ENCODE measurements at places on chromosomes 12 and 14.

- DNase-seq = no peak
Measured at GRCh38 chr12:28145216-28145615, 45.0 kb upstream of the CCDC91 start.

GRCh38 chr12:77062396-77062795, 3.0 kb downstream of the E2F7 start:
- no peak for DNase-seq

DNA sequence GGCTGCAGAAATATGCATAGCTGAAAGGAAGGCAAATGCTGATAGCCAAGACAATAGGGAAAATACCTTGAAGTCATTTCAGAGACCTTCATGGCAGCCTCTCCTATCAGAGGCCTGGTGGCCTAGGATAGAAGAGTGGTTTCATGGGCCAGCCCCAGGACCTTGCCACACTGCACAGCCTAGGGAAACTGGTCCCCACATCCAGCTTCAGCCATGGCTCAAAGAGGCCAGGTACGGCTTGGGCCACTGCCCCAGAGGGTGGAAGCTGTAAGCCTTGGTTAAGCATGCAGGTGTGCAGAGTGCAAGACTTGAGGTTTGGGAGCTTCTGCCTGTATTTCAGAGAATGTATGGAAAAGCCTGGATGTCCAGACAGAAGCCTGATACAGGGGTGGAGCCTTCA, 101.0 kb upstream of the KITLG start:
- no peak for DNase-seq

GRCh38 chr14:102811254-102811963, 34.2 kb downstream of the TRAF3 start:
- DNase-seq = peak; percentile 43

DNA sequence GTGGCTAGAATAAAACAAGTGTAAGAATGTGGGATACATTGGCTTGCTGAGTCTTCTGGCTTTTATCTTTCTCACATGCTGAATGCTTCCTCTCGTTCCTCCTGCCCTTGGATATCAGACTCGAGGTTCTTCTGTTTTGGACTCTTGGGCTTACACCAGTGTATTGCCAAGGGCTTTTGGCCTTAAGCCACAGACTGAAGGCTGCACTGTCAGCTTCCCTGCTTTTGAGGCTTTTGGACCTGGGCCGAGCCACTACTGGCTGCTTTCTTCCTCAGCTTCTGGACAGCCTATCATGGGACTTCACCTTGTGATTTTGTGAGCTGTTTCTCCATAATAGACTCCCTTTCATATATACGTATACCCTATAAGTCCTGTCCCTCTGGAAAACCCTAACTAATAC, 300.9 kb upstream of the STXBP6 start:
- DNase-seq = no peak

GRCh38 chr12:94059394-94060368, 88.7 kb upstream of the PLXNC1 start:
- DNase-seq = no peak

DNA sequence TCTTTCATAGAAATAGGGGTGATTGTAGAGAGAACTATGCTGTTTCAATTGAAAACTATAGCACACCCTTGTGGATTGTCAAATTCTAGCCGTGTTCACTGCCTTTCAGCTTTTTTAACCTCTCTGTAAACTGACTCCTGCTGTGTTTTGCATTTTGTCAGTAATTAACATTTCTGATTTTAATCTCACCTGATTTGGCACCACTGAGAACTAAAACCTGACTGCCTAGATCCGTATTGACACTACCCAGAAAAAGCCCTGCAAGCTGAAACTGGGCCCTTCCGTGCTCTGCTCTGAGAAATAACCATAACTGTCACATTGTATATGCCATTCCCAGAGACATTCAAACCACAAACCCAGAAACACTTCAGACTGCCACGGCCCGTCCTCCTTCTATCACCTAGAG, 26.6 kb upstream of the ETV6 start:
- DNase-seq = no peak

DNA sequence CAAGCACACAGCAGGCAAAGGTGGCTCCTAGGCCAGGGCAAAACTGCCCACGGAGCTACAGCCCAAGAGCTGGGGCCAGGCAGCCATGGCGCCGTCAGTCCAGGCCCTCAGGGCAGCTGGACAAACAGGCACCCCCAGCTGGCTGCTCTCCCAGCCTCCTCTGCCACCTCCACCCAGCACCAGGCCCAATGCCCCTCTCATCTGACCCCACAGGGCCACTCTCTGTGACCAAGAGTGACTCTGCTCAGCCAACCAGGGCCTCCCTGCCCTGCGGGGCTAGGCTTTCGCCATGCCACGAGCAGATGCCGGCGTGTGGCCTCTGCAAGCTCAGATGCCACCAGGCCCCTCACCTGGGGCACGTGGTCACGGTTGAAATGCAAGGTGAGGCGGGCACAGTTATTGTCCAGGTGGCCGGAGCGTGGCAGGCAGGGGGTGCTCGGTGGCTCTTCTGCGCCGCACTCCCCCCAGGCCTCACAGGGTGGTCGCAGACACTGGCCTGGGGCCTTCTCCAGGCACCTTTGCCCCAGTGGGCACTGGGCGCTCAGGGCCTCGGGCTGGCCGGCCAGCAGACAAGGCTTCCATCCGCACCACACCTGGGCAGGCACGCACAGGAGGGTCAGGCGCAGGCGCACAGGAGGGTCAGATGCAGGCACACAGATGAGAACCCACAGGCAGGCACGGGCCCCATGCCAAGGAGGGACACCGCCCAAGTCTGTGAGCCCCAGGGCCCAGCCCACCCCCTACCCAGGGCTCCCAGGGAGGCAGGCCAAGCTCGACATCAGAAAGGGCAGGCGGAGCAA, 23.0 kb downstream of the JAG2 start:
- DNase-seq = no peak

GRCh38 chr12:67286257-67286656, 17.1 kb downstream of the CAND1 start:
- no peak for DNase-seq

DNA sequence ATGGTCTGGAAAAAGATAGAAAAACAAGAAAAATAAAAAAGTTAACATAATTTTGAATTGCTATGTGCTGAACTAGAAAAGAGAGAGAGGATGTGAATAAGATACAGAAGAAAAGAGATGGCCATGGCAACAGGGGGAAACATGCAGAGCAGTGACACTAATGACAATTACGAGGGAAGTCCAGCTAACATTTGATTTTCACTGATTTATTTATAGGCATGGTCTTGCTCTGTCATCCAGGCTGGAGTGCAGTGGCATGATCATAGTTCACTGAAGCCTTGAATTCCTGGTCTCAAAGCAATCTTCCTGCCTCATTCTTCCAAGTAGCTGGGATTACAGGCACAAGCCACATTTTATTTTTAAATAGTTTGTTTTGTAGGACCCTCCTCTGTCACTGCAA, 1.8 kb downstream of the OR6C74 start:
- no peak for DNase-seq

- DNase-seq = no peak
Measured at GRCh38 chr14:27184427-27184826, 586.6 kb upstream of the NOVA1 start.

- no peak for DNase-seq
Measured at GRCh38 chr12:108348842-108349241, 9.7 kb upstream of the CMKLR1 start.

GRCh38 chr12:52004042-52004648, 2.6 kb upstream of the TAMALIN start:
- DNase-seq = no peak

GRCh38 chr12:34212651-34213050, 190.4 kb downstream of the ALG10 start:
- DNase-seq = no peak

DNA sequence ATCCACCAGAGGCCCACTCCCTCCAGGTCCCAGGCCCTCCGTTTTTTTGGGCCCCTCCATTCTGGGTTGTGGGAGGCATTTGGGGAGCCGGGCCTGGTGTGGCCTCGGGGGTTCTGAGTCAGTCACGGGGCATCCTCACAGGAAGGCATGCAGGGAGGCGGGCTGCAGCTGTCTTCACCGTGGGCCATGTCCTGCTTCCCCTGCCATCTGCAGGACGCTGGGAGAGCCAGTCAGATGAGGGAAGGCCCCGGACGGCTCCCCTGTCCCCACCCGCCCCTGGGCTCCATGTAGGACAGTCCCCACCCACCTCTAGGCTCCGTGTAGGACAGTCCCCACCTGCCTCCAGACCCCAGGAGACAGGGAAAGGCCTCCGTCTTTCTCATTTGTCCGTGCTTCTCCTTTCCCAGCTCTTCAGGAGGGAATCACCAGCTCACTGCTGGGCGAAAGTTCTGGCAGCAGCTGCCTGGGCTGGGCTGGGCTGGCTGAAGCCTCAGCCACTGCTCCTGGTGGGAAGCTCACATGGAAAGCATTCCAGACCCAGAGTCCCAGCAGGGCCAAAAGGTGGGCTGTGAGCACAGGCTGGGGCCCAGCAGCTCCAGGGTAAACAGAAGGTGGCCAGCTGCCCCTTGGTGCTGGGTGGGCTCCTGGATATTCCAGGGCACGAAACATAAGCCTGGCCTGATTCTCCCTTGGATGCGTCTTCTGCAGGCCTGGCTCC, 217.8 kb downstream of the KIF26A start:
- no peak for DNase-seq

- DNase-seq = no peak
Measured at GRCh38 chr12:26077915-26078702, 46.7 kb downstream of the BHLHE41 start.

GRCh38 chr12:27099629-27100028, 17.3 kb upstream of the C12orf71 start:
- DNase-seq = no peak

DNA sequence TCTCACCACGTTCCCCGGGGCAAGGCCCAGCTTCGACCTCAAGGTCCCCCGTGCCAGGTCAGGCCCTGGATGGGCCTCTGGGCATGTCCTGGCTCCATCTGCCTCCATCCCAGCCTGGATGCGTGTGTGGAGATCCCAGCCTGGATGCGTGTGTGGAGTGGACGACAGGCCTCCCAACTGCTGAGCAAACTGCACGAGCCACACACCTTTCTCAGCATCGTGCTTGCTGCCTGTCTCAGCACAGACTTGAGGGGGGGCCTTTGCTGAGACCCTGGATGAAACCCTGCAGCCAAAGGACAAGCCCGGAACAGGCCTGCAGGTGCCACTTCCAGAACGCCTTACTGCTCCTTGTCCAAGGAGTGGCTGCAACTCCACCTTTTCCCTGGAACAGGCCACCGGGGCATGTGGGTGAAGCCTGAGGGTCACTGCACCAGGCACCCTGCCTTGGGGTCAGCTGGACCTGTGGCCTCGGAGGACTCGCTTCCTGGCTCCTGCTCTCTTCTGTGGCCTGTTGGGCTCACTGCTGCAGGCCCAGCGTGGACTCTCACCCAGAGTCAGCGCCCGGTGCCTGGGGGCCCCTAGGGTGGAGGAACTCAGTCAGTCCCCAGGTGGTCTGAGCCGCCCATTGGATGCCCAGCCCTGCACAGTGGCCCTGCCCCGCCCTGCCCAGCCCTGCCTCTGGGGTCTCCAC, 176.0 kb downstream of the KIF26A start:
- DNase-seq = no peak

GRCh38 chr12:20237091-20237490, 131.2 kb upstream of the PDE3A start:
- no peak for DNase-seq

DNA sequence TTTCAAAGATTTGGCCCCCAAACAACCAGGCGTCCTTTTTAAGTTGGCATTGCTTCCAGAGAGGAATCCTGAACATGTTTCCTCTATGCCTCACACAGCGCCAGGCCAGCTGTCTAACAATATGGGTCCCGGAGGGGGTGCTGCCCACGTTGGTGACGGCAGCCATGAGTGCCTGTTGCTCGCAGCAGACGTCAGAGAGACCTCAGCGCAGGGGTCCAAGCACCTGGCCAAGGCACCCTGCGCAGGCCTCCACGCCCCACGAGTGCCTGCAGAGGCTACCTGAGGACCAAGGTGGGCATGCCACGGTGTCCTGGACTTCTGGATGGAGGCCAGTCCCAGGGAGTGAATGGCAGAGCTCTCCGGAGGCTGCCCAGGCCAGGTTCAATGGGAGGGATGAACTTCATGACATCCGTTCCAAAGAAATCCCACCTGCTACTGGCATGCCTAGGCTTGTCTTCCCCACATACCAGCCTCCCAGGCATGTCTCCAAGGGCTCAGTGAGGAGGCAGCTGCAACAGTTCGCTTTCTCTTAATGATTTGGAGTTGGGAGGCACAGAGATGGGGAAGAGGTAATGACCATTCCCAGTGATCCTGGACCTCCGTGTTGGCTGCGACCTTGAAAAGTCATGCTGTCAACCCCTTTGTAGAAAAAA, 11.6 kb upstream of the FOXN3 start:
- no peak for DNase-seq

DNA sequence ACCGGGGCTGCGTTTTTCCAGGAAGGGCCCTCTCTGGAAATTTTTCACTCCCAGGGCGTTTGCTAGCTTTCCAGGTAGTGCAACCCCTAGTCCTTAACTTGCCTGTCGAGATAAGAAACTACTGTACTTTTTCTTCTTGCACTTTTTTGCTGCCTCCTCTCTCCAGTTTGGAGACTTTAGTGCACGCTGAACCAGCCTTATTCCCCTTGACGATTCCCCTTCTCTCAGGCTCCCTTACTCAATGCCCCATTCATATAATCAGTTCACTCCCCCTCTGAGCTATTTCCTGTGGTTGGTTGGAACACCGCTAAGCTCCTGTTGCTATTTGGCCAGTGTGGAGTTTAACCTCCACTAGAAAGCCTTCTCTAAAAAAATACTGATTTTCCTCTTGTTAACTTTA, 682 bp downstream of the CREBL2 start:
- peak; percentile 61 for DNase-seq

- no peak for DNase-seq
Measured at GRCh38 chr14:81302638-81303037, 81.9 kb upstream of the GTF2A1 start.

- DNase-seq = no peak
Measured at GRCh38 chr12:71159878-71160277, 2.1 kb upstream of the TSPAN8 start.

- DNase-seq = no peak
Measured at GRCh38 chr14:68470361-68470760, 322.5 kb downstream of the ZFP36L1 start.

- DNase-seq = no peak
Measured at GRCh38 chr12:52531566-52532300, 11.5 kb upstream of the KRT5 start.

DNA sequence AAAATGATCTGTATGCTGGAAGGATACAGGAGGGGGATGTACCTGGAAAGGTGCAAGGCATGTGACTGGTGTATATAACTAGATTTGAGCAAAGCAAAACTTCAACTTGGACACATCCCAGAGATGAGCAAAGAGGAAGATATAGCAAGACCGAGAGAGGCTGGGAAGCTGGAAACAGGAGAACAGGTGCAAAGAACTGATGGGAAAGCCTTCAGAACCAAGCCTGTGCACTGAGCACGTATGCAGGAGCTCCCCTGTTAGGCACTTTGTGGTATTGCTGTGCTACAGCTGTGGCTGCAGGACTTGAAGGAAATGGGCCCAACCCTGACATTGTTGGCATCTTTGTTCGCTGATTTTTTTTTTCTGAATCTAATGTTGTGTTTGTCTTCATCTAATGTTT, 120.7 kb upstream of the PWP1 start:
- DNase-seq = no peak

- no peak for DNase-seq
Measured at GRCh38 chr12:16612647-16613046, 6.7 kb upstream of the LMO3 start.

- no peak for DNase-seq
Measured at GRCh38 chr14:75280831-75281653, 2.4 kb downstream of the FOS start.

- DNase-seq = no peak
Measured at GRCh38 chr14:101620821-101621785, 59.8 kb downstream of the DIO3 start.

- DNase-seq = no peak
Measured at GRCh38 chr12:131990980-131991305, 41.2 kb downstream of the EP400 start.

- DNase-seq = peak; percentile 20
Measured at GRCh38 chr12:113154351-113154973, 4.9 kb downstream of the CFAP73 start.

Data from activated CD4-positive, alpha-beta T cell treated with anti-CD3 and anti-CD28 coated beads, Interleukin-10, Interleukin-2, amounts not matched to agents 100 ng/mL and 50 ng/mL, durations not matched to agents 16 hours and 8 hours (primary cell).